Stimulated activated CD4-positive, alpha-beta T cell treated with anti-CD3 and anti-CD28 coated beads, Interleukin-15, amount 100 ng/mL, for 48 hours (primary cell): ENCODE measurements at places on chromosomes 3 and 15.

- no peak for DNase-seq
These were observed 248.7 kb downstream of the GABRG3 start for GRCh38 chr15:27219636-27220035.

DNA sequence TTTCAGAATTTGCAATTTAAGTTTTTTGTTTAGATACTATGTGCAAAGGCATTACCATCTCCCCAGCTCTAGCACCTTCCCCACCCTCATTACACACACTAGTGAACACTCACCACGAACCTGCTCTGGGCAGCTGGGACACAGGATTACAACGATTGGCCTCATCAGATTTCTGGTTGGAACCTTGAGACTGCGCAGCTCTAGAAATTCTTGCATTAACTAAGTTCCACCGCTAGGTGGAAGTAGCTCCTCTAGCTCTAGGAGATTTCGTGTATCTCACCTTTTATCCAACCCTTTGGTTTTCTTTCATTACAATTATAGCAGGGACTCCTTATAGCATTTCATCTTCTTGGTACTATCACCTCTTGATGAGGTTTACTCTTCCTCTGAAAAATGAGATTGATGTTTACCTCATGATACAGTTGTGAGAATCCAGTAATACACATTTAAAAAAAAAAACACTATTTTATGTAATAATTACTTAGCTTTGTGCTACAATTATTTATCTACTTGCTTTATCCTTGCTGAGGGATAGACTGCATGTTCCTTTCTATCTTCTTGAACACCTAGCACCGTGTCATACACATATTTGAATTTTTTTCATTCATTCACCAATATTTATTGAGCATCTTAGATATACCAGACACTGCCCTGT lies 28.7 kb upstream of the PLOD2 start:
- no peak for DNase-seq

GRCh38 chr3:148642214-148642613 lies 55.5 kb upstream of the AGTR1 start:
- DNase-seq = no peak

- no peak for DNase-seq
These were observed 49.1 kb downstream of the IQCH start for GRCh38 chr15:67303490-67304363.

- DNase-seq = no peak
These were observed 91.2 kb downstream of the RPLP1 start for GRCh38 chr15:69543681-69544364.

DNA sequence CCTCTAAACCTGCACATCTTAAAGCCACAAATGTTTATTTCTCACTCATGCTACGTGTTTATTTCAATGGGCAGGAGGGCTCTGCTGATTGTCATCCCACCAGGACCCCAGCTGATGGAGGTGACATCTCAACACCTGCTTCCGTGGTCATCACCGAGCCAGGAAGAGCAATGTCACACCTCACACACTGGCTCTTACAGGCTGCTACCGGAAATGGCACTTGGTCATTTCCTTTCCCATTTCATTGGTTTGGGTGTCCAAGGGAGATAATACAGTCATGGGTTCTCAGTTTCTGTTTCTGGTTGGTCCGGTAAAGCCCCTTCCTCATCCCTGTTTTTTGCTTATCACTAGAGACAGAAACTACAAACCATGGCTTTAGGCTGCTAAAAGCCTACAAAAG lies 41.9 kb downstream of the ABHD2 start:
- no peak for DNase-seq

DNA sequence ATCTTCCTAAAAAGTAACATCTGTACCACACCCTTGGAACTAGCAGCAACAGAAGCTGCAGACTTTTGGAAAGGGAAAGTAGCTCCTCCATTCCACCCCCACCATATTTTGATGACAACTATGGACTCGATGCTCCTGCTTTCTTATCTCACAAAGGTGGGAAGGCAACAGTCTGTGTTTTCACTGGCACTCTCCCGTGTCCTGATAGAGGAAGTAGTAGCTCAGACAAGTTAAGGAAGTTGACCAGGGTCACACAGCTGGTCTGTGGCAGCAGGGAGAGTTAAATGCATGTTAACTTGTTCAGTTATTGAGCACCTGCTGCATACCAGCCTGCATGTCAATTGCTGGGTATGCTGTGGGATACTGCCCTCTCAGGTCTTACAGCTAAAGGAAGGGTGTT lies 33.1 kb downstream of the BHLHE40 start:
- DNase-seq = no peak
